ENCODE measurements at places on chromosomes 11 and 22.

DNA sequence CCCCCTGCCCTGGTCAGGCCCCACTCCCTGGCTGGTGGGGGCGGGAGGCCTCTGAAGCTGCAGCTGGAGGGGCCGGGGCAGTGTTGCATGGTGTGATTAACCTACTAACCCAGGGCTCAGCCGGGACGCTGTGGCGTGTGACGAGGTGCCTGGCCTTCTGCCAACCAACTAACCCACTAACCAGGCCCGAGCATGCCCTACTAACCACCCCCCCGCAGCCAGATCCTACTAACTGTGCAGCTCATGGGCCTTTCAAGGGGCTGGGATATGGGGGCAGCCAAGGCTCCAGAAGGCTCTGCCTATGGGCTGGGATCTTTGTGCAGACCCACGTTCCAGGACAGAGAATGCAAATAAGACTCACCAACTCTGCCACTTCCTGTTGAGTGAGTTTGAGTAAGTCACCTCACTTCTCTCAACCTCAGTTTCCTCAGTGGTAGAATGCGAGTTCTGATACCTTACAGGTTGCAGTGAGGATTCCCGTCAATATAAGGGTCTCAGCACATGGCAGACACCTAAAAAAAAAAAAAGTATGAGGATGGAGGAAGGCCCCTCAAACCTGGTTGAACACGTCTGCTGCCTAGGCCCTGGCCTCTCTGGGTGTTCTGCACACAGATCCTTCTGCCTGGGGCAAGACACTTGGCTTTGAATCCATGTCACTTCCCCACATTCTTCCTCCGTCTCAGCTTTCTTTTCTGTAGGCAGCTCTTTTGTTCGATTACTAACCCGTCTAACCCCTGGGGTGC is 14.1 kb downstream of the MIAT start:
- peak; percentile 62 for DNase-seq

GRCh38 chr11:1841511-1842148 is 2.8 kb downstream of the TNNI2 start:
- DNase-seq: no peak

DNA sequence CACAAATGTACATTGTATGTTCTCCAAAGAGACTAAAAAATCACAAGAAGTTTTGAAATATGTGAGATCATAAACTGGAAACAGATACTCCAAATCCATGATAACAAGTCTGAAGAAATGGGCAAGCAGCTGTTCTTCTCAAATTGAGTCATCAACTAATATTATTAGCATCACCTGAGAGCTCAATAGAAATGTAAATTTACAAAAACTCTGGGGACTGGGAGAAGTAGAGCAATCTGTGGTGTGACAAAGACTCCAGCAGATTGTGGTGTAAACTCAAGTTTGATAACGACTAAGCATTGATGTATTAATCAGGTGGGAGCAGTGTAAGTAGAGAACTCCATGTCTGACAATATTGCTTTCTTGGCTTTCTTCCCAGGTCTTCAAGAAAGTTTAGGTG is 53.2 kb downstream of the GLYATL1 start:
- no peak for DNase-seq

DNA sequence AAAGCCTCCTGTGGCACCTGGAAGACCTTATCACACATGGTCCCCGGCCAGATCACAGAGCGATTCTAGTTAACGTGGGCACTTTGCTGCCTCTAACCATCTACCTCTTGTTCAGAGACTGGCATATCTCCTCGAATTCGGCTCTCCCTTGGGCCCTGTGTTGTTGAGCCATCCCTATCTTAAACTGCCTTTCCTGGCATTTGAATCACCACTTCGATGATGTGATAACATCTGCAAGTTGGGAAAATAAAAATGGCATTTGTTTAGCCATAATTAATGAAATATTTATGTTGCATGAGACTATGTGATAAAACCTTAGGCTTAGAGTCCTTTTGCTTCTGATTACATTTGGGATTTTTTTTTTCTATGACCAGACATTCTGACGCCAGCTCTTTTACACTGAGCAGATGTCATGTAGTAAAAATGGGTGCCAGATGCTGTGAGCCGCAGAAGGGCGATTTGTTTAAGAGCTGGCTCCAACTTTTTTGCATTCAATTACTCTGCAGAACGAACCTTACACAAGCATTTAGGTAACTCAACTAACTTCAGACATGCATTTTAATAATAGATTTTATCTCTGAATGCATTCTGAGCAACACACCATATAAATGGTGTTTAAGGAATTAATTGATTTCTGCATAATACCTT is 58.5 kb upstream of the PARVA start:
- no peak for DNase-seq

DNA sequence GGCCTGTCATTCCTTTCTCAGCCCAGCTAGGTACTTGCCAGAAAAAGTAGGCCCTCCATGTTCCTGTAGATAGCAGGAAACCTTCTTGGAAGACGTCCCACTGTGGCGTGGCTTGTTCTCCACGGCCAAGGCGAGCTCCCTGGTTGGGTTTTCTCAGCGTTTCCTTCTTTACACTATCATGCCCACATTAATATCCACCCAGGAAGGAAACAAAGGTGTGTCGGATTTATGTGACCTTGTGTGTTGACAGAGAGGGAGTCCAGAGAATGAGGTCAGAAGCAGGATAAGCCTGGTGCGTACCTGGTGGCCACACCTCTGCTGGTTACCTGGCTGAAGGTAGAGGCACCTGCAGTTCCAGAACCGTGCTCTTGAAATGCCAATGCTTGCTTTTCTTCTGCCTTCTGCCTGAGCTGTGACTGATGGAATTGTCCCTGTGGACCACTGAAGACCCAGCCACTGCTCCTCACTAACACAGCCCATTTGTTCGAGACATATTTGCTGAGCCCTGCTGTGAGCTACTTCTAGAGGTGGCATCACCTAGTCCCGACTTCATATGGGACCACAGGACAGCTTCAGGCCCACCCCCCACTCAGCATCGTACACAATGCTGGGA is 7.9 kb downstream of the ASPHD2 start:
- no peak for DNase-seq

GRCh38 chr11:81839016-81839415 is 894.6 kb downstream of the FAM181B start:
- DNase-seq: no peak

DNA sequence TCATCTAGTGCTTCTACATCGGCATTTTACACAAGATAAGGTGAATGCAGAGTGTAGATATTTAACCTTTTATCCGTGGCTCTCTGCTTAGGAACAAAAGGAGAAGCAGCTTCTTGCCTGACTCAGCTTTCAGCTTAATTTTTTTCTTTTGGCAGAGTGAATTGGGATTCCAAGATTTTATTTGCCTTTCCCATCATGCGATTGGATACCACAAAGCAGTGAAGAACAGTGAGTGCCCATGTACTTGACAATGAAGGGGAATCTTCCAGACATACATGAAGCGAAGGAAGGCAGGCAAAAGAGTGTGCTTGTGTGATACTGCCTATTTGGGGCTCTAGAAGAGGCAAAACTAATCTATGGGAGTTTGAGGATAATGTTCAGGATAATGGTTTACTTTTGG is 17.0 kb upstream of the CHKA start:
- no peak for DNase-seq

DNA sequence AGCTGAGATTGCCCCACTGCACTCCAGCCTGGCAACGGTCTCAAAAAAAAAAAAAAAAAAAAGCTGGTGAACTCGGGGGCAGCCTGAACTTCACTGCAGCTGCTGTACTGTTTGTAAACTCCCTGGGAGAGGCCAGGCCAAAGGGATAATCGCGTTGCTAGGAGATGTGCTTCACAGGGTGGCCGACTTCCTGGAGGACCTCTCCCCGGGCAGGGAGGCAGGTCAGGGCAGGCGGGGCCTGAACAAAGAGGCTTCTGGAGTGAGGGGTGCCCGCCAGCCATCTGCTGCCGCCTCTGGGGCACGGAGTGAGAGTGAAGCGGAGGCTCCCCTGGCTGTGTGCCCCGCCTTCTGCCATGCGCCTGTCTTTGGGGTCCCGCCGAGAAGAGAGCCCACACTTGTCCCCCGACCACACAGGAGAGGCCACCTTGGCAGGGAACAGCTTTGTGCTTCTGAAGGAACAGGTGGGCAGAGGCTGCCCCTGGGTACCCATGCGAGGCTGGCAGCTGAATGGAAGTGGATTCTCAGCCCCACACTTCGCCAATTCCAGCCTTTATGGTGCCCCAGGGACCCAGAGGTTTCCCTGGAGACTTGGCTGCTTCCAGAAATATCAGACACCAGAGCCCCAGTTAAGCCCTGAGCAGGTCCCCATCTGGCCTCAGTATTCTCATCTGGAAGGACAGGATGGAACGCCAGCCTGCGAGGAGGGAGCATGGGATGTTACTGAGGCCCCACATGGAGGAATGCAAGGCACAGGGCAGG is 29.6 kb downstream of the TMEM184B start:
- DNase-seq: no peak

DNA sequence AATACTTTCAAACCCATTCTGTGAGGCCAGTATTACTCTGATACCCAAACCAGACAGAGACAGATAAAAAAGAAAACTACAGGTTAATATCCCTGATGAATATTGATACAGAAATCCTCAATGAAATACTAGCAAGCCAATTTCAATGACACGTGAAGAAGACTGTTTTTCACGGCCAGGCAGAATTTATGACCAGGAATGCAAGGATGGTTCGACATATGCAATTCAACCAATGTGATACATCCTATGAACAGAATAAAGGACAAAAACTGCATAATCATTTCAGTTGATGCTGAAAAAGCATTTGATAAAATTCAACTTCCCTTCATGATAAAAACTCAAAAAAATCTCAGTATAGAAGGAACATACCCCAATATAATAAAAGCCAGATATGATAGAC is 44.5 kb downstream of the SLC22A24 start:
- DNase-seq: no peak

- DNase-seq: no peak
Observed at GRCh38 chr11:34149786-34150185, 44.4 kb downstream of the NAT10 start.

GRCh38 chr11:66361502-66361941 is 10.0 kb downstream of the SLC29A2 start:
- no peak for DNase-seq

- DNase-seq: no peak
Observed at GRCh38 chr22:43370036-43370435, 26.9 kb upstream of the SCUBE1 start.

DNA sequence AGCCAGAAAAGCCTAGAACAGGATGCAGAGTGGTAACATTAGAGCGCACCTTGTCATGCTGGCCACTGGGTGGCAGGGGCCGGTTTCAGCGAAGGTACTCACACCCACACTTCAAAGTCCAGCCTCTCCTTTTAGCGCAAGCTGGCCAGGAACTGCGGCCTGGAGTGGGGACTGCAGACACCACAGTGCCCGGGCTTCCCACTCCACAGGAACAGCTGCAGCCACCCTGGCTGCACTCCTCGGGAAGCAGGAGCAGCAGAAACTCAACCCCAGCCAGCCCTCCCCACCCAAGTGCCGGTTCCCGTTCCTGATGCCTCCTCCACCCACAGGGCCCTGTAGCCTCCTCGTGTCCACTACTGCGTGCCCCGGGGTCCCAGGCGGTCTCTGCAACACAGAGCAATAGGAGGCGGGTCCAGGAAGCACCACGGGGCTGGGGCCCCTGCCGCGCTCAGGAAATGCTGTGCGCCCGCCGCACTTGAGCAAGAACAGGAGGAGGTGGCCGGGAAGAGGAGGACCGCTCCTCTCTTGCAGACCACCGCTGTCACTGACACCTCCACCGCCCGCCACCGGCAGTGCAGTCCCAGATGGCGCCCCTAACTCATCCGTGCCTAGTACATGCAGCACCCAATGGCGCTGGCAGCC is 2.2 kb downstream of the RFPL2 start:
- DNase-seq: no peak

GRCh38 chr11:64484191-64485022 is 106.6 kb upstream of the SLC22A12 start:
- DNase-seq: no peak

DNA sequence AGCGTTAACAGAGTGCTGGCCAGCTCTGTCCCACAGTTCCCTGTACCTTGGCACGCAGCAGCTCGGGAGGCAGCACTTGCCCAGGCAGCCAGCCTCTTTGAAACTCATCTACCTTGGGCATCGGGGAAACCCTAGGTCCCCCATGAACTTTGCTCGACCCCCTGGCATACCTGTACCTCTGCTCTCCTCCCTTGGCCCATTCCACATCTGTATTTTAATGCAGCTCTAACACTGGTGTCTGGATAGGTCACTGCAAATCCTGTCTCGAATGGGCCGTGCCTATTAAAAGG is 304.1 kb downstream of the TBC1D22A start:
- no peak for DNase-seq

GRCh38 chr11:66886671-66887221 is 29.9 kb downstream of the LRFN4 start:
- no peak for DNase-seq

DNA sequence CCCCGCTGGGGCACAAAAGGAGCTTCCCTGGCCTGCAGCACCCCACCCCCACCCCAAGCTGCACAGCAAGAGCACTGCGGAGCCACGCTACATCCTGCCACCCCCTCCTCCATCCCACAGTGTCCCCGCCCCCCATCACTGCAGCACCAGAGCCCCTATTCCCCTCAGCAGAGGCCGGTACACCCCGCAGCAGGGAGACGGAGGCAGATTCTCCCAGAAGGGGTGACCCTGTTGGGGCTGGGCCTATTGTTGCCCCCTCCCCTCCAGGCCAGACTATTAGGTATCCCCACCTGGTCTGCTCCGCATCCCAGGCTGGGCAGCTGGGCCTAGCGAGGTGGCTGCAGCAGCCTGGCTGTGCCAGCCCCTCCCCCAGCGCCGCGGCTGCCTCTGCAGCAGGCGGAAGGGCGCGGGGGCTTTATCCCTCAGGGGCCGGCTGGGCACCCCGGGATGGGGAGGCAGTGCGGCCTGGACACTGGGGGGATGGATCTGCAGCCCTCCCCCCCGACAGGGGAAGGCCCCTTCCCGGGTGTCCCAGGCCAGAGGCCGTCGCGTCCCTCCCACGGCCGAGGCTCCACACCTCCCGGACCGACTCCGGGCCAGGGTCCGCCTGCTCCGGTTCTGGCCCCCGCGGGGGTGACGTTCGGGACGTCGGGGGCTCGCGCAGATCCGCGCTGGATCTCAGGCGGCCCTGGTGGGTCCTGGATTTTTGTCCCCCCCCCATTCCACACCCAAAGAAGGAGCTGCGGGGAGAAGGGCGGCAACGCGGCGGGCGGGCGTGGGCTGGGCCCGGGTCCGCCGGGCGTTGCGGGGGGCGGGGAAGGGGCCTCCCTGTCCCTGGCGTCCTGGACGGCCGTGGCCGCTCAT is 943 bp downstream of the DUSP8 start:
- DNase-seq: no peak

DNA sequence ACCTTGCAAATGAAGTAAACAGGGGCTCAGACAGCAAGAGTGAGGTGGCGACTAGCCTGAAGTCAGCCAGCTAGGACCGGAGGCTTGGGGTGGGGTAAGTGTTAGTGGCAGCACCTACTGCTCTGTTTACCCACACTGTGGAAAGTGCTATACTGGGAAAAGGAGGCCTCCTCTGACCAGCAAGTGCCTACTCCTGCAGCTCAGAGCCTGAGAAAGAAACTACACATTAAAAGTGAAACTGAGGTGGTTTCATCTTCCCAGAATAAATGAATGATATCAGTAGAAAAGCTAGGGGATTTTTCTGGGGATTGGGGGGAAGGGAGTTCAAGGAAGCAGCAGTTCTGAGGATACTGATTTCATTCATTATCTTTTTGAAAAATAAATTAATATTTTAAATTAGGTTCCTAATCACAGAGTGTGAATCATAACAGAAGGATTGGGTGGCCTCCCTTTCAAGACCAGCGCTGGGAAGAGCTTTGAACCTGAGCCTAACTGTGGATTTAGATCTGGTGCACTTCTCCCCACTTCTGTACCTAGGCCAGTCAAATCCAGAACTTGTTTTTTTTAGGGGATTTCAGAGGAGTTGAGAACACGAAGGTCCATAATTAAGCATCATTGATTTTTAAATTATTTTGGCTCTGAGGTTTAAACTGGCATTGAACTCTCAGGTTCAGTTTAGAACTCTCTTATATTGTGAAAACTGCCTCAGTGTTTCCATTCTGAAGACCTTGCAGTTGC is 48.1 kb upstream of the GRAMD1B start:
- DNase-seq: no peak
